ENCODE measurements at places on chromosomes 3 and 15.

GRCh38 chr3:47012342-47013230, 33.1 kb downstream of the NBEAL2 start:
- DNase-seq = no peak

DNA sequence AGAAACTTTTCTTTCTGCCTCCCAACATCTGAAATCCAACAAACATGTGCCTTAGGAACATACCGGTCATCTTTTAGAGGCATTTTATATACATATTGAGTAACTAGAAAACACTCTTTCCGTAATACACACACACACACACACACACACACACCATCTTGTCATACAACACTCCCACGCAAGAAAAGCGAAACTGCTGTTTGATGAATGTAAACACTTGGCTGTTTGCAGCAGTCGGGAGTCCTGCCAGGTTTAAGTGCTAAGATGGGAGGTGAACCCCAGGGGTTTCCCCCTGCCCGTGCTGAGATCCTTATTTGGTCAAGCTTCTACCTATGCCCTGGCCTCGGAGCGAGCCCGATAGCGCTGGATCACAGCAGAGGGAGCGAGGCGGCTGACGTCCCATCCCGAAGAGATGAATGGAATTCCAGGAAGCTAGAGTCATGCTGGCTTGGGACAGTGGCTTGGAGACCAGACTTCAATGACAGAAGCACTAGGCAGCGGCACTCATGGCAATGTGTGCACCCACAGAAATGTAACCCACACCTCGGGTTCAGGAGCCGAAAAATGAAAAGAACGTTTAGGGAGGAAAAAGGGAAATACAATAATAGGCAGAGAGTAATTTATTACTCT, 1.3 kb upstream of the THBS1 start:
- no peak for DNase-seq

DNA sequence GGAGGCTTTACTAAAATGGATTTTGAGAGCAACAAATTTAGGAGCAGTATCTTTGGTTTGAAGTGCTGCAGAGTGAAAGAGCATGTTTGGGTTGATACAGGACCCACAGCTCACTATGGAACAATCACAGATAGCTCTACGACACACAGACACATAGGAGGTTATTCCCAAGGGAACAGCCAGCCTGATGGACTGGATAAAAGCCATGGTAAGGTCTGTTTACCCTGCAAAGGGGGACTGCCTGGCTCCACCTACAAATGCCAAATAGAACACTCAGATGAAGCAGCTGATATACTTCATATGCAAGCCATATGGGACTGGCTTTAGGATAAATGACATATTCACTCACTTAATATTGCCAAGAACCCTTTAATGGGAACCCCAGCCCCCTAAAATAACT, 75.4 kb downstream of the CDC25A start:
- DNase-seq = no peak

DNA sequence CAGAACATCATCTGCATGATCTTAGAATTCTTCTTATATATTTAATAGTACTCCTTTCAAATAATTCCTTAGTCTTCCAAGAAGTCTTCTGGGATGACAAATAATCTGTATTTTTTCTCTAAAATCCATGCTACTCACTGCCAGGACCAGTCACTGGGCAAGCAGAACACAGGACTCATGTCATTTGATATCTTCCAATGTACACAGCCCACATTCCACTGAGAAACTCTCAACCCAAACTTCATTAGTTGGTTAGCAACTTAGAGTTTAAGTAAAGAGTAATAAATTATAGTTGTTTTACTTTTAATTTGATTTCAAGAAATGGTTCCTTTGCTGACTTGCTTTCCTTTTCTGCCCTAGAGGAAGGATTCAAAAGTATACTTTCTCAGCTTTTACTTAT, 317.0 kb downstream of the VGLL3 start:
- DNase-seq = no peak

- DNase-seq = no peak
Observed at GRCh38 chr3:171346582-171347300, 113.5 kb downstream of the TNIK start.

DNA sequence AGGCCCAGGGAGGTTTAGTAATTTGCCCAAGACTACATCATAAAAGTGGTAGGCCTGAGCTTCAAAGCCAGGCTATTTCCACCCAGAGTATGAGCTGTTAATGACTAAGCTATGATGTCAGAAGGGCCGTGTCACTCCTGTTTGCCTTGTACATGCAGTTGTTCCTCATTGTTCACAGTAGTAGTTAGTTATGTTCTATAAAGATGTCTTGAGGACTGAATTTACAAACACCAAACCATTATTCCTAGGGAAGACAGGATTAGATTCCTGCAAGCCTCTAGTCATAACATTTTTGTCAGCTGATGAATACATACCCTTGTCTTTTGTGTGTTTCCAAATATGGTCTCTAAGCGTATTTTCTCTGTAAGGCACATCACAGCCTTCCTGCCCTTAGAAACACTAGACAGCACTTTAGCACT, 20.9 kb upstream of the LARS2 start:
- DNase-seq = no peak

DNA sequence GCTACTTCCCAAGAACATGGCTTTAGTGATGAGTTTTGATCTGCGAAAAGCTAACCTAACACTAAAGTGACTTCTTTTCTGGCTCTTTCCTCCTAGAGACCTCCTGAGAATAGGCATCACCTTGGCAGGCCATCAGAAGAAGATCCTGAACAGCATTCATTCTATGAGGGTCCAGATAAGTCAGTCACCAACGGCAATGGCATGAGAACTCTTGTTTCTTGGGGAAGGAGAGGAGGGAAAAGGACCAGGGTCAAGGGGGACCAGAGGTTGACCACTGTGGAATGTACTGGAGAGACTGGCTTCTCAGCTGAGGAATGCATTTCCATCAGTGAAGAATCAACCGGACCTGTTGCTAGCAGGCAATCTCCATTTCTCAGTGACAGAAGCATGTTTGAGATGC, 463.9 kb downstream of the EPHB1 start:
- no peak for DNase-seq

DNA sequence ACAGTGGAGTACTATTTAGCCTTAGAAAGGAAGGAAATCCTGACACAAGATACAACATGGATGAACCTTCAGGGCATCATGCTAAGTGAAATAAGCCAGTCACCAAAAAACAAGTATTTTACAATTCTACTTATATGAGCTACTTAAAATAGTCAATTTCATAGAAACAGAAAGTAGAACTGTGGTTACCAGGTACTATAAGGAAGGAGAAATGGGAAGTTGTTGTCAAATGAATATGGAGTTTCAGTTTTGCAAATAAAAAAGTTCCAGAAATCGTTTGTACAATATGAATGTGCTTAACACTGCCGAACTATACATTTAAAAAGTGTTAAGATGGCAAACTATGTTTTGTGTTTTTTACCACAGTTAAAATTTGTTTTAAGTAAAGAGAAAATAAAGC, 26.8 kb downstream of the TRANK1 start:
- DNase-seq = no peak

- DNase-seq = no peak
Observed at GRCh38 chr3:167051421-167051820, 328.7 kb downstream of the ZBBX start.

GRCh38 chr15:64162869-64163658, at the start of gene PPIB:
TSS of gene PPIB (minus strand) at chr15:64163022. CDS start at chr15:64162986, 36 bp downstream.
- DNase-seq = peak; percentile 98

DNA sequence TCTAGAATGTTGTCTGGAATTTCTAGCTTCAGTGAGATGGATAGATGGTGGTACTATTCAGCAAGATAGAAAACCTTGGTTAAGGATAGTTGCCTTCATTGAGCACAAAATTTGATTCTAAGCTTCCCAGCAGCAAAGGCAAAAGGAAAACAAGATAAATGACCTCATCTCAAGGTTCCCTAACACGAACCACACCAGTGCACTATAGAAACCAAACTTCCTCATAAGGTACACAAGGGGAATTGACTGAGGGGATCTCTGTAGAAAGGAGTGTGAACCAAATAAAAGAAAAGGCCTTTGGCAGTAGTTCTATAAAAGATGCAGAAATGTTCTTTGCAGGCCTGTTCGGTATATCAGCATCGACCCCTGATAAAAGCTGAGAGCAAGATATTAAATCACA, 288.9 kb downstream of the SHQ1 start:
- no peak for DNase-seq

DNA sequence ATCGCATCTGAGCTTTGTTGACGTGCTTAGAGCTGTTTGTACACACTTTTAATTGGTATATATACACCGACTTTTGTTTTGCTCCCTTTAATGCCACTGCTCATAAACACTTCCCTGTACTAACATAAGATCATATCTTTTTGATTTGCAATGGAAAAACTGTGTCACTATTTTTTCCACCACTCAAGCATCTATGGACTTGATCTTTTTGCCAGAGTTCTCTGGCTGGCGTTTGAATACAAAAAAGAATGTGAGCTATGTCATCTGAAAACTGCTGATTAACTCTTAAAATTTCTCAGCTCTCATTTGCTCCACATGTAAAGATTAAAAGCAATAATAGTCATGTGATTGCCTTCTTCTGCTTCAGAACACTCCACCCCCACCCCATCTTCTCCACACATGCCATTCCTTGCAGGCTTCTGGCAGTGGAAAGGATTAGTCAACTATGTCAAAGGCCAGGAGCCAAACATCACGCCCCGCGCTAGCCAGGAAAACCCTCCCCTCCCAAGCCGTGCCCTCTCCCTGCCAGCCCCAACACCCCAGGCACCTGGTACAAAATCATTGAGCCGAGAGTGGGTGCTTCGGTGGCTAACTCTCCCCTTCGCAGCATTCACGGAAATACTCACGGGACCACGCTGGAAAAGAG, 123.4 kb upstream of the MEF2A start:
- no peak for DNase-seq

All from NK-92 treated with Interleukin-12 subunit alpha and Interleukin-12 subunit beta, amount 100 ng/mL, for 24 hours (cell line).